T-helper 17 cell (primary cell): ENCODE measurements at places on chromosomes 7 and 10. TPM values are rescaled to one million over a fixed set of nuclear protein-coding genes. Genes with fewer than 3 reads are reported as not detected.

GRCh38 chr7:24732646-24733413, 24.4 kb downstream of the GSDME start:
- DNase-seq: no peak

Gene TMEM26
- not detected for total RNA-seq

- no peak for DNase-seq
Observed at GRCh38 chr10:77969114-77969513, 42.6 kb upstream of the DLG5 start.

DNA sequence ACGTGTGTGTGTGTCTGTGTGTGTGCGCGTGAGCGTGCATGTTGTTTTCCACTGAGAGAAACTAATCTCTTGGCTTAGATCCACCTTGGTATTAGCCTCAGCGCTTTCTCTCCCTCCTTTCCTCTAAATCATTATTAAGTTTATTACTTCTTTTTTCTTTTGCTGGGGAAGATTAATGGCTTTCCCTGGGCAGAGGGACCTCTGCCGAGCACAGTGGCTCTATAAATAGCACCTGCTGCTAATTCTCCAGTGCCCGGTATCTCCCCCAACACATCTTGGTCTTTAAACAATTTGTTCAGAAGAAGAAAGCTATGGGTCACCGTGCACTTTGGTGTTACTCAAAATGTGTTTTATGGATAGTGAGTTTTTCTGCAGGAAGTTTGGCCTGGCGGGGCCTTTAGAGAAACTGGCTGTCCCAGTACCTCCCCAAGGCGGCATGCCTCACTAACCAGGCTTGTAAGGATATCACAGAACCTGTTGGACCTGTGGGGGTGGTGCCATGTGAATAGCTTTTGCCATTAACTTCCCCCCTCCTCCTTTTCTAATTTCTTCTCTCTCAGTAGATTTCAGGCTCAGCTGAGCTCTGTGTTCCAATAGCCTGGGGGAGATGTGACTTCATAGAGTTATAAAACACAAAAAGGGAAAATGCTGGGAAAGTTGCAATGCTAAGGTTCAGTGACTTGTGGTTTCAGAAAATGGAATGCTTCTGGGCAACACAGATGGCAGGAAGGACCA, 70.1 kb upstream of the RAB11FIP2 start:
- no peak for DNase-seq

DNA sequence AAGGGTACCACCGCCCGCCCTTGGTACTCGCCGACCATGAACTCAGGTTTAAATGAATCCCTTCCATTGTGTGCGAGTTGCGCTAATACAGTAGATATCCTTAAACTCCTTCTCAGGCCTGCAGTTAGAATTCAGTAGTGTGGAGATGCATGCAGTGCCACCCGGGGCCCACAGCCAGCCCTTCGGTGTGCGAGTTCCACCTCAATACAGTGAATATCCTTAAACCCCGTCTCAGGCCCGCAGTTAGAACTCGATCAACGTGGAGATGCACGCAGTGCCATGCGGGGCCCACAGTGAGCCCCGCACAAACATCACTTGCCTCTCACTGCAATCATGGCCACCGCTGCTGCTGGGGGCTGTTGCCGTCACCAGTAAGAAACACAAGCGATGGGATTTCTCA, 261.9 kb downstream of the MAD1L1 start:
- no peak for DNase-seq

Gene CDHR1
- total RNA-seq: 0.73 TPM

DNA sequence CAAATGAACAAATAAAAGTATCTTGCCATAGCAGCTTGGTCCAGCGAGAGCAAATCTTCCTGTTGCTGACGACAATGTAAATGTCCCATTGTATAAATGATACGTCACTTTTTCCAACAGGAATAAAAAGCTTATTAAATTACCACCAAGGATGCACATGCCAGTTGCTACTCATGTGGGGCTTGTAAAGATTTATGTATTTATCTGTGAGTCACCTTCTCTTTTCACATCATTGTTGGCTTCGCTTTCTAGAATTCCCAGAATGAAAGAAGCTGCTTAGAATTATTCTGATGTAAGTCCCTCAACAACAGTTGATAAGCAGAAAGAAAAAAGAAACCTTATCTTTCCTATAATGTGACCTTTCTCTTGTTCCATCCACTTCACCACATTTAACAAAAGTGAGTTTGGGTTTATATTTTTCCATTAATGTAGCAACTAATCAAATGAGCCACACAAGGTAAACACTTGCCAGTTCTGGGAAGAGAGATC, 22.4 kb downstream of the DNAJC12 start:
- DNase-seq: no peak

DNA sequence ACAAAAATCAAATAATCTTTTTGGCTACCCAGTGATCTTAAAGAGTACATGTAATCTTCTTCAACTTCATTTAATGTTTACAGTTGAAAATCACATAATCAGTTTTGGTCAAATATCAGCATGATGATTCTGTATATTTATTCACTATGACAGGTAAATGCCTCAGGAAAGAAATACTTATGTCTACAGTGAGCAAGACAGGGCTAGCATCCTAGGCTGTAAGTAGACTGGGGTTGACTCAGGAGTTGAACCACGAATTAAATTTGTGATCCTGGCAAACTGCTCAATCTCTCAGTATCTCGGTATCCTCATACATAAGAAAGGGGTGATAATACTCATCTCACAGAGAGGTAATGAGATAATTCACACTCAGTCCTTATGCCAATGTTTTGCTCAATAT, 71.8 kb downstream of the SEMA3D start:
- DNase-seq: no peak

Gene GIMAP6
- 25.5 TPM for total RNA-seq

Gene SCART1
- 20.6 TPM for total RNA-seq

GRCh38 chr7:108086546-108086945, 43.6 kb downstream of the LAMB4 start:
- no peak for DNase-seq
